ENCODE measurements at places on chromosomes 1 and 21.

- DNase-seq = peak; percentile 92
These were observed 97.9 kb upstream of the KIF26B start for GRCh38 chr1:245056913-245057312.

- DNase-seq = no peak
These were observed 23.7 kb downstream of the ABCG1 start for GRCh38 chr21:42242611-42243010.

DNA sequence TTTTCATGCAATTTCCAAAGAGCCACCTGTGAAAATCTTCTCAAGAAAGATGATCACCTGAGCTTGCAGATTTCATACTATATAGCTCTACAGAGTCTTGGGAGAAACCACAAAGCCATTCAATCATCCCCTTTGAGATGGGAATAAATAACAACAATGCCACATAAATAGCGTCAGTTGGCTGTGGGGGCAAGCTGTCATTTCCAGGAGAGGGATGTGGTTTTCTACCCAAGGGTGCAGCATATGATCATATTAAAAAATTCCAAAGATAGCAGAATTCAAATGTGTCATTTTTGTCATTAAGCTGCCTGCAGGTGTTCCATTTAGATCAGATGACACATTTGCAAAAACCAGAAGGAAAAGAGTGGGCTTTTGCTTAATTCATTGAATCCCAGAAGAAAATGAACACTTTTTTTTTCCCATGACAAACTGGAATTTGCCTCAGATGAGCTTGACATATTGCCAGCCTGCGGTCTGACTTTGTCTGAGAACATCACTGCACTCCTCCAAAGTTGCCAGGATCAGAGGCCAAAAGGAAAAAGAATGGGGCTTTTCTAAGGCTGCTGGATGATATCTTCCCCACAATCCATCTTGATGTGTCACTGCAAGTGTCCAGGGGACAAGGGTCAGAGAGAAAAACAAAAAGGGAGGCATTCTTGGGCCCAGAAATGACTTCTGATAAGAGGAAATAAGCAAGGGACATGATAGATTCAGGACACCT lies 314.1 kb upstream of the USP25 start:
- DNase-seq = no peak

DNA sequence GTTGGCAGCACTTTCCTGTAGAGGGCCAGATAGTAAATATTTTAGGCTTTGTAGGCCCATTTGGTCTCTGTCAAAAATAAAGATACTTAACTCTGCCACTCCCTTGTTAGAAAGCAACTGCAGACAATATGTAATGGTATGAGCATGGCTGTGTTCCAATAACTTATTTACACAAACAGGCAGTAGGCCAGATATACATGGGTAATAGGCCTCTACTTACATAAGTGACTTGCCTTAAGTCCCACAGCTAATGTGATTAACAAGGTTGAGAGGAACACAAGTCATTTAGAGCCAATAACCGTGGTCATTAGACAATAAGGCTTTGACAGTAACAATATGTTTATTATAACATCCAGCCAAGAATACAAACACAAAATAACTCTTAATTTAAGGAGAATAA lies 17.4 kb downstream of the CCT8 start:
- no peak for DNase-seq

DNA sequence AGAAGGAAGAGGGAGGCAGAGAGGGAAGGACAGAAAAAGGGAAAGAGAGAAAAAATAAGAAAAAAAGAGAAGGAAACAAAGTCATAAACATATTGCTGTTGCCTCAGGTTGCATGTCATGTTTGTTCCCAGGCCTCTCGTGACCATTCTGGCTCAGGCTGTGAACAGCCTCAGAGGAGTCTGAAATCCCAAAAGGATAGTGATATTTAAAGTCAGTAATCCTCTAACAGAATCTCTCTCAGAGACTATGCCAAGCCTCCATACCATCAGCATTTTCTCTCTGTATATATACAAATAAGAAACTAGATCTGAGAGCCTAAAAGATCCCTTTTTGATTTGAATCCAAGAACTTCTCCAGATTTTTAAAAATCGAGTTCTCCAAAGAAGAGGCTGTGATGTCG lies 35.2 kb downstream of the GORAB start:
- no peak for DNase-seq

GRCh38 chr1:6103111-6103853 lies 57.6 kb downstream of the KCNAB2 start:
- DNase-seq = no peak

DNA sequence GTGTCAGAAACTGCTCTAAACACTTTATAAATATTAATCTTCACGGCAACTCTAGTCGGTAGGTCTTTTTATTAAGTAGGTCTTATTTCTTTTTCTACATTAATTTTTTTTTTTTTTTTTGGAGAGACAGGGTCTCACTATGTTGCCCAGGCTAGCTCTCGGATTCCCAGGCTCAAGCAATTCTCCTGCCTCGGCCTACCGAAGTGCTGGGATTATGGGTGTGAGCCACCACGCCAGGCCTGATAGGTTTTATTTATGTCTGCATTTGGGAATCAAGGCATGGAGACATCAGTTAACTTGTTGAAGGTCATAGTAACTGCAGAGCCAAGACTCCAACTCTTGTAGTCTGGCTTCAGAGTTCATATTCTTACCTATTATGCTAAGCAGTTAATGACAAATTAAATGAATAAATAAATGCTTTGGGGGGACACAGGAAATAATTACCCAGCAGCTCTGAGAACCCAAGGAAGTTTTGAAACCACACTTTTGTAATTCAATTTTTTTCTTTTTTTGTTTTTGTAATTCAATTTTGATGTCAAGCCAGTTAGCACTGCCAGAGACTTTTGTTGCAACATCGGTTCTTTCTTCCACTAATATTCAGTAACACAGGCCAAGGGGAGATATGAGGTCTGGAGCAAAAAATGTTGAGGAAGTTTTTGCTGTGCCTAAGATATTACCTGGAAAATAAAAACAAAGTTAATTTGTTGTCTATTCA lies 9.4 kb upstream of the UAP1 start:
- DNase-seq = no peak

GRCh38 chr1:20404466-20404865 lies 81.5 kb downstream of the CAMK2N1 start:
- no peak for DNase-seq

DNA sequence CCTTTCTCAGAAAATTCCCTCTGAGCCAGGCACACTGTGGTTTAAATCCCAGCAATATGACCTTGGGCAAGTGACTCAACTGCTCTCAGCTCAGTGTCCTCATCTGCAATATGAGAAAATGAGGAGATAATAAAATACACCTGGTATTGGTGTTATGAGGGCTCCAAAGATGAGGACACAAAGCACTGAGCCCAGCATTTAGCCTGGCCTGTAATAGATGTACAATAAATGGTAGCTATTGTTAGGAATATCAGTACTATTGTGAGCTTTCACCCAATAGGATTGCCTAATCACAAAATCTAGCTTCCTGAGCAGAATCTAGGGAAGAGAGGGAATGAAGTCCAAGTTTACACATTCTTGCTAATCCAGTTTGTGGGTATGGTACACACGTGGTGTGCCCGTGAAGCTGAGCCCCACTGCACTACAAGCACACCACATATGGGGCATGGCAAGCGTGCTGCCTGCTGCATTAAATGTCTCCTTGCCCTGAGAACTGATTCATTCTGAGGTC lies 24.3 kb upstream of the SLC30A1 start:
- DNase-seq = no peak

GRCh38 chr1:189216886-189217285 lies 1260.8 kb downstream of the BRINP3 start:
- no peak for DNase-seq

DNA sequence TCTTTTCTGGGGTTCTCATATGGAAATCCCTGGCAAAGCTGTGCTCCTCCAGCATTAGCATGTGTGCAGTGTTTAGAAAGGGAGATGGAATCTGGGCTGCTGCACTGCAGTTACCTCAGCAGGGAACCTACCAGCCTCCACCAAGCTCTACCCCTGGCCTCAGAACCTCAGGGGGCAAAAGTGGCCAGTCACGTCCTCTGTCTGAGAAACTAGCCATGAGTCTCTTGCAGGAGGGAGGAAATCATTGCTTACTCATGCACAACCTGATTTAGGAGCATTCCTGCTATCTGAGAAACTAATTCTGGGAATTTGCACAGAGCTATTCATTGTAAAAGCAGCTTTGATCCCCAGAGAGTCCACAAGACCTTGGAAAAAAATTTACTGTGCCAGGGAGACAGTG lies 80.6 kb upstream of the IPO9 start:
- no peak for DNase-seq

DNA sequence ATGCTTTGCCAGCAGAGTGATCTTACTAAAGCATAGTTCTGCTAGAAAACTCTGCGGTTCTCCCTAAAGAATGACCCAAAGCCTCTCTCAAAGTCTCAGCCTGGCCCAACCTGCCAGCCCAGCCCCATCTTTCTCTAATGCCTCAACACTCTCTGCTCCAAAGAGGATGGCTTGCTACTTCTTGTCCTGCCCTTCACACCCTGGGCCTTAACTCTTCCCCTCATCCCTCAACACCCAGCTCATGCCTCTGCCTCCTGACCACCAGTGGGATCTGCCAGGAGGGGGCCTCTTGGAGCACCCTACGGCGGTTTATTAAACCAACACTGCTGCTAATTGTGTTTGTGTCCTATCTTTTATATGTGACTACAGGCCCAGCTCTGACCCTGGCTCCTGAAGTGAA lies 52.4 kb downstream of the CD58 start:
- no peak for DNase-seq

DNA sequence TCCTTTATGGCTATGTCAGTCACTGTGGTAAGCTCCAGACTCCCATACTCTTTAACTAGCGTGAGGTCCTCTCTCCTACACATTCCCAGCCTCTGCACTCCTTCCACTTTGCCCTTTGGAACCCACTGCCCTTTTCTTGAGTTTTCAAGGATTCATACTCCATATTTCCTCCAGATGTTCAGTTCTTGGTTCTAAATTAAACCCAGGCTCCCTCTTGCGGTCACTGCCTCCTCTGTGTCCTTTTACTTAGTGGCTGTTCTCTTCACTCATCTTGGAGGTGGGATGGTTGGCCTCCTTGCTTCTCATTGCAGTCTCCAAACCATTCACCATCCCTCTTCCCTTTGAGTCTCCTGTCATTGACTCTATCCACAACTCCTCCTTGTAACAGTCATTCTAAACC lies 208.1 kb downstream of the TGFB2 start:
- no peak for DNase-seq

DNA sequence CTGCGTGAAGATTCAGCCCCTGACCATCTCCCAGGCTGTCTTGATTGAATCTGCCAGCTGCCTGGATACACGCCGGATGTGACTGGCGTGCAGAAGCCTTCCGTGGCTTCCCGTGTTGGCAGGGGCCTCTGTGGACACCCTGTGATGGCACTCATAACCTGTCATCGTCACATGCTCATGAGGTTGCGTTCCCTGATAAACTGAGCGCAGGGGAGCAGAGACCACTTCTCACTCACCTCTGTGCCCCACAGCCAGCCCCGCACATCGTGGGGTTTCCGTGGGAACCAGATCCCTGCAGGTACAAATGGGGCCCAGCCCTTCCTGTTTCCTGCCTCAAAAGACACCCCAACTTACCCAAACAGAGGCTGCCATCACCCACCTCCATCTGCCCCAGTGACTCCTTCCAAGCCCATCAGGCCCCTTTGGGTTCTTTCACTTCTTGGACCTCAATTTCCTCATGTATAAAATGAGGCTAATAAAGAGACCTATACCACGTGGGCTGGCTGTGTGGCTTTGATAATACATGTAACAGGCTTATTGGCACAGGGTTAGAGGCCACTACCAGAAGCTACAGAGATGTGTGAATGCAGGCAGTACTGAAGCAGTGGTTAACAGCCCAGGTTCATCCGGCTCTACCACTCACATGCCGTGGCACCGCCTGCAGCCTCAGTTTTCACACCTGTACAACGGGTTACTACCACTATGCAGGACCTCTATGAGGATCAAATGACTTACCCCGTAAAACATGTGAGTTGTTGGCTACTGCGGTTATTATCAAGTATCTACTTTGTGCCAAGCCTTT lies 23.6 kb downstream of the HTR6 start:
- no peak for DNase-seq

- DNase-seq = peak; percentile 88
These were observed 8.4 kb downstream of the RPS6KA1 start for GRCh38 chr1:26537951-26538352.

DNA sequence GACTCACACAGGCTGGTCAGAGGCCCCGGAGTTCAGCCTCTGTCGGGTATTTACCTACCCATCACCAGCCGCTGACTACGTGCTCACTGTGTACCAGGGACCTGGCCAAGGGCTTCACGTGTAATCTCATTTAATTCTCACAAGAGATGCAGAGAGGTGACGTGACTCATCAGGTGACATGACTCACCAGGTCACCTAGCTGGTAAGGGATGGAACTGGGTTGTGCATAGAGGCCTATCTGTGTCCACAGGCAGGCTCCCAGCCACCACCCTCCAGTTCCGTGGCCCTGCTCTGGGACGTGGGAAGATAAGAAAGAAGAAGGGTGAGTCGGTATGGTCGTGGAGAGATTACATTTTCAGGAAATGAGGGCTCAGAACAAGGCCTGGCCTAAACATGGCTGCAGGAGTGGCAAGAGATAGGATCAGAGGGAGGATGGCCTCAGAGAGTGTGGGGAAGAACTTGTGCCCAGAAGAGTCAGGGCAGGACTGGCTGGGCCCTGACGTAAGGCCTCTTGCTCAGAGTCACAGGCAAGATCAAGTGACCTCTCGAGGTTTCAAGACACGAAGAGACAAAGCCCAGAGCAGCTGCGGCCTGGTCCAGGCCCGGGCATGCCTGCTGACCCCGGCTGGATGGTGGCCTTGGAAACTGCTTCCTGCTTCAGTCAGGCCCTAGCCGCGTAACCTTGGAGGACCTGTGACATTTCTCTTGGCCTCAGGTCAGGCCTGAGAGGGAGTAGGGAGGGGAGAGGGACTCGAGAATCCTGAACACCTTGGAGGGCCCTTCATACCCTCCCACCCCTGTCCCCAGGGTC lies 52.7 kb upstream of the WASF2 start:
- peak; percentile 88 for DNase-seq

GRCh38 chr1:5658340-5659316 lies 333.6 kb downstream of the NPHP4 start:
- DNase-seq = no peak
